HS-5 (cell line): ENCODE measurements at places on chromosomes 6 and 20.

DNA sequence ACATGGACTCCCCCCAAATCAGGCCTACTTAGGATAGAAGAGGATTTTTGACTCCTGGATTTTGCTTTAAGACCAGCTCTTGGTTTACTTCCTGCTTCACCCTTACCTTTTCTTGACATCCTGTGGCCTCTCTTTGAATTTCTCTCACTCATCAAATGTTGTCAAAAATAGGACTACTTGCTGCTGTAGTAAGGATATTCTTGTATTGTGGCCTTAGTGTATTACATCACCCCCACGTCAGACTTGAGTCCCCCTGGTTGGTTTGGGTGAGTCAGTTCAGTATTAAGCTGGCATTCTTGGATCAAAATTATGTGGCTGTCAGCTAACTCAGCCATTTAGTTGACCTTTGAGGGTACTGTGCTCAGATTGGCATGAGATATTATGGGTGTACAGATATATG lies 1.1 kb downstream of the TPX2 start:
- no peak for DNase-seq

DNA sequence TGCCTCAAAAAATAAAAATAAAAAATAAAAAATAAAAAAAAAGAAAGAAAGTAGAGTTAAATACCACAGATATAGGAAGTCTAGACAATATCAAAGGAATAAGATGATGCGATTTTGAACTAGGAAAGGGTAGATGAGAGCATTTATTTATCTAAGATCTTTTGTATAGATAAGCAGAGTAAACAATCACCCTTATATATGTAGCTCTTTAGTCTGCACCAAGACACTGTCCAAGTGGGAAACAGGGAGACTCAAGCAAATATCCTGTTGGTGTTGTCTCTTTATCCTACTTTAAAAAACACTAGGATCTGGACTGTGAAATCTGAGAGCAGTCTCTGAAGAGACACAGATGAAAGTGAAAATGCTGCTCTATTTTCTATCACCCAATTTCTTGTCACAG lies 587.0 kb upstream of the FLRT3 start:
- DNase-seq = no peak

DNA sequence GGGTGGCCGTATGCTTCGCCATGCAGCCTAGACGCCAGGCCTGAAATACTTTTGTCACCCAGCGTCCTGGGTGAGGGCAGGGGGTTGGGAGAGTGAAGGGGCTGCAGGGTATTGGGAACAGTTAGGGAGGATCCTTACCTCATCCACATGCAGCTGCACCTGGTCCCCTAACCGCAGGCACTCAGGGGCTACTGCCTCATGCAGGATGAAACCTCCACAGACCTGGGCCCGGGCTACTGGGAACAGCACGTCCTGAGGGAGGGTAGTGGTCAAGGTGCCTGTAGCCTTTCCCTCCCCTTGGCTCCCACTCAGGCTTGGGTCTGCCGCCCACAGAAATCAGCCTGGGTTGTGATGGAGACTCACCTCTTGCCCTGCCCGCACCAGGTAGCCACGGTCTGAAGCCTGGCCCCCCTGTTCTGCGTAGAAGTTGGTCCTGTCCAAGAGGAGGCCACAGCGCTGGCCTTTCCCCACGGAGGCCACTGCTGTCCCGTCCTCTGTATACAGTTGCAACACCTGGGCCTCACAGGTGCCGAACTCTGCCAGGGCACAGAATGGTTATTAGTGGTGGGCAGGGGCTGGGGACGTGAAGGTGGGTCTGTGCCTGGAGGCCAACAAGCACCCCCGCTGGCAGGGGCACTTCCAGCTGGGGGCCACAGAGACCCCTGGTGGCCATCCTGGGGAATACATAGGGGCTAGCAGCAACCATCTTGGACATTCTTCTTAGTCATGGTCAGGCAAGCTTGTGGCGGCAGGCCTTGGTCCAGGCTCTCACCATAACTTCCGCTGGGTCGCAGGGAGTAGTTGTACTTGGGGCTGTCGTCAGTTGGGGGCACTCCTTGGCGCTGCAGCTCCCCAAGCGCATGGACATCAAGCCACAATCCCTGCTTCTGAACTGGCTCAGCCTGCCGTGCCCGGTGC lies 8.6 kb downstream of the AARS2 start:
- no peak for DNase-seq

- no peak for DNase-seq
Measured at GRCh38 chr20:24779946-24780345, 169.1 kb upstream of the CST7 start.

GRCh38 chr20:48892891-48893290 lies 28.6 kb upstream of the ARFGEF2 start:
- no peak for DNase-seq

GRCh38 chr6:33677143-33677660 lies 34.3 kb downstream of the UQCC2 start:
- DNase-seq = peak; percentile 37

DNA sequence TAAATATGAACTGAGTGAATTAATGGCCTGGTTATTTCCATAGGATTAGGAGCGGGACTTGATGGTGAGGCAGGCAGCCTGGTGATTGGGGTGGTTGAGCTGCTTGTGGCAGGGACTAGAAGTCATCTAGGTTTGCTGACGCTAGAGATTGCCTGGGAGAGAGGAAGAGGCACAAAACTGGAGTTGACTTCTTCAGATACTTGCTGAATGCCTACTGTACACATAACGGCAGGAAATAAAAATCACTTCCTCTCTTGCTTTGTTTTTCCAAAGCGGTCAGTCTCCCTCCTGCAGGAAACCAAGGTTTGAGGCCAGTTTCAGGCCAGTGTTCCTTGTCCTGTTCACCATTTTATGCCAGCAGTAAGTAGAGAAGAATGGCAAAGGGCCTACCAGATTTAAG lies 36.7 kb upstream of the MYLIP start:
- DNase-seq = no peak

DNA sequence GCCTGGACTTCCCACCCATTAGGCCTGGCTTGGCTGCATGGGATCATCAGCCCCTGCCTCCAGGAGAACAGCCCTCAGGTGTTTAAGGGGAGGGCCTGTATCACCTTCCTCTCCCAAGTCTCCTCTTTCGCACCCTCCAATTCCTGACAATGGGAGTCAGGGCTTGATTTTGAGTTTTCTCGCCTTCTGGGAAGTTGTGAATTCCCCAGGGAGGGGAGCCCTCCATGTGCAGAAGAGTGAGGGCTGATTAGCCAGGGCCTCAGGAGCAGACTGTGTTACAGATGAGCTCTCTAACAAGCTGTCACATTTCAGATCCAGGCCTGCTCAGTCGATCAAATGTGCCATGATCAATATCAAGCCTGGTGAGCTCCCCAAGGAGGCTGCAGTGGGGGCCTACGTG lies 42.4 kb downstream of the CNBD2 start:
- no peak for DNase-seq

- no peak for DNase-seq
Measured at GRCh38 chr6:105616521-105616920, 213.6 kb upstream of the PREP start.

- DNase-seq = no peak
Measured at GRCh38 chr6:112710710-112711109, 363.6 kb downstream of the RFPL4B start.
